ENCODE measurements at places on chromosomes 5 and 9. TPM values are rescaled to one million over a fixed set of nuclear protein-coding genes. Genes with fewer than 3 reads are reported as not detected.

The KIAA1191 gene
- total RNA-seq, result 103 TPM

The MLANA gene
- total RNA-seq, result not detected

The SPOCK1 gene
- 50.7 TPM for total RNA-seq

The ZNF782 gene
- 6.9 TPM for total RNA-seq

The ASS1 gene
- total RNA-seq, result 250 TPM

All from omental fat pad (tissue), 4 donors.